NCI-H1105 treated with DMSO at 0.1 percent for 48 hours (cell line): ENCODE measurements at places on chromosomes 5 and 9.

DNA sequence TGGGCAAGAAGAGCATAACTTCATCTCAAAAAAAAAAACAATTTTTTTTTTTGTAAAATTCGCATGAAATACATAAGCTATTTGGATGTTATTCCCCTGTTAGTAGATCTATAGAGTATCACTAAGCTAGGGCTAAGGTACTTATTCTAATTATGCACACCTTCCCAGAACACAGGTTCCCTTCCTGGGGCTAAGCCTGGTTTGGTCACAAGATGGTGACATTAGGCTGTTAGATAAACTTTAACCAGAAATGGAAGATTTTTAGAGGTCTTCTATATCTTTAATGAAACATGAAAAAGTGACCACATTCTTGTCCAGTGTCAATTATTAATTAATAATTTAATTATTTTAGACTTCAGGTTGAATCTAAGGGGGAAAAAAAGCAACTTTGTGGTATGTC is 433.5 kb downstream of the CDH18 start:
- no peak for DNase-seq

DNA sequence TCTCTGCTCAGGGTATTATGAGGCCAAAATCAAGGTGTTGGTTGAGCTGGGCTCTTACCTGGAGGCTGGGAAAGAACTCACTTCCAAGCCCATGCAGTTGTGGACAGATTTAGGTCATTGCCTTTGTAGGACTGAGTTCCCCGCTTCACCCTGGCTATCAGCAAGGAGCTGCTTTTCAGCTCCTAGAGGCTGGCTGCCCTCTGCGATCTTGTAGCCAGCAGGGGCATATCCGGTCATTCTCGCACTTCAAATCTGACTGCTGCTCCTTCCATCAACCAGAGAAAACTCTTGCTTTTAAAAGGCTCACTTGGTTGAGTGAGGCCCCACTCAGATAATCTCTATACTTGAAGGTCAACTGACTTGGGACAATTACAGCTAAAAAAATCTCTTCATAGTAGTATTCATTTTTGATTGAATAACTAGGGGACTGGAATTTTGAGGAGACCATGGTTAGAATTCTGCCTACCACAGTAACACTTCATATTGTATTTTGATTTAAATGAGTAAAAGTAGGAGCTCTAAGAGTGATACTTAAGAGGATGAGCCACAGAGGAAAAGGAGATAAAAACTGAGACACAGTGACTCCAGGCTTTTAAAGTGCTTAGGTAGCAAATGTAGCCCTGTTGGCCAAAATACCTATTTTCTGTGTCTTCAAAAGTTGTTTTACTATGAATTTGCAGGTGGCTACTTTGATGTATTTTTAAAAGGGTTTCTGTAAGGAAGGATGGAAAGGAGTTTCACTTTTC is 137.4 kb downstream of the CD180 start:
- no peak for DNase-seq

- no peak for DNase-seq
Measured at GRCh38 chr5:138653502-138653901, 78.3 kb upstream of the HSPA9 start.

- peak; percentile 64 for DNase-seq
Measured at GRCh38 chr9:17063535-17064135, 71.2 kb upstream of the CNTLN start.

GRCh38 chr5:76278261-76278789 is 124.8 kb upstream of the IQGAP2 start:
- DNase-seq, result no peak

GRCh38 chr5:124352312-124352711 is 394.1 kb downstream of the ZNF608 start:
- DNase-seq, result no peak

GRCh38 chr9:26261503-26262330 is 583.5 kb upstream of the TUSC1 start:
- DNase-seq, result no peak

DNA sequence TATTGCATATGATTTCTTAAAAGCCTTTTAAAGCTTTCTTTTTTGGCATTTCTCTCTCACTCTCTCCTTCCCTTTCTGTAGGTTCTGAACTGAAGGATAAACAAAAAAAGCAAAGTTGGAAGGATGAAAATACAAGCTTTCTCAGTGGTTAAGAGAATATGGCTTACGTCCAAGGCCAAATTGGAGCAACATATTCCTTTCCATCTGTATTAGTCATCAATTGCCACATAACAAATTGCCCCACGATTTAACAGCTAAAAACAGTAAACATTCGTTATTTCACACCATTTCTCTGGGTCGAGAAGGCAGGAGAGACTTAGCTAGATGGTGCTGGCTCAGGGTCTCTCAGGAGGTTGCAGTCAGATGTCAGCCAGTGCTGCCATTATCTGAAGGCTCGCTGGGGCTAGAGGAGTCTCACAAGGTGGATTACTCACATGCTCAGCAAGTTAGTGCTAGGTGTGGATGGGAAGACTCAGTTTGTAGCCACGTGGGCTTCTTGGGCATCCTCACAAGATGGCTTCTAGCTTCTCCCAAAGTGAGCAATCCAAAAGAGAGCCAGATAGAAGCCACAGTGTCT is 2.0 kb upstream of the ROR2 start:
- no peak for DNase-seq

DNA sequence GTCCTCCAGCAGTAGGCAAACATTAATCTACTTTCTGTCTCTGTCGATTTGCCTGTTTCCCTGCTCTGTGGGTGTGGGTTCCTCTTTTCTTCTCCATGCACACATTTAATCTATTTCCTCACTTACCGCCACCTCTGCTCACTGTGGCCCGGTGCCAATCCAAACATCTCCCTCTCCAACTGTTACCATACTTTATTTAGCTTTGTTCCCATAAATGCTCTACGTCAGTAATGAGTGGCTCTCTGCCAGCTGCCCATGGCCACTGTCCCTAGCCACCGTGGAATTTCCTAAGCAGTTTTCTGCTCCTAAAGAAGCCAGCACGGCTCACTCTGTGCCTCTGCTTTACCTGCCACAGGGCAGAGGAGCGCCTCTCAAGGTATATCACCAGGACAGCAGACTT is 19.5 kb upstream of the GOLPH3 start:
- DNase-seq, result peak; percentile 99

DNA sequence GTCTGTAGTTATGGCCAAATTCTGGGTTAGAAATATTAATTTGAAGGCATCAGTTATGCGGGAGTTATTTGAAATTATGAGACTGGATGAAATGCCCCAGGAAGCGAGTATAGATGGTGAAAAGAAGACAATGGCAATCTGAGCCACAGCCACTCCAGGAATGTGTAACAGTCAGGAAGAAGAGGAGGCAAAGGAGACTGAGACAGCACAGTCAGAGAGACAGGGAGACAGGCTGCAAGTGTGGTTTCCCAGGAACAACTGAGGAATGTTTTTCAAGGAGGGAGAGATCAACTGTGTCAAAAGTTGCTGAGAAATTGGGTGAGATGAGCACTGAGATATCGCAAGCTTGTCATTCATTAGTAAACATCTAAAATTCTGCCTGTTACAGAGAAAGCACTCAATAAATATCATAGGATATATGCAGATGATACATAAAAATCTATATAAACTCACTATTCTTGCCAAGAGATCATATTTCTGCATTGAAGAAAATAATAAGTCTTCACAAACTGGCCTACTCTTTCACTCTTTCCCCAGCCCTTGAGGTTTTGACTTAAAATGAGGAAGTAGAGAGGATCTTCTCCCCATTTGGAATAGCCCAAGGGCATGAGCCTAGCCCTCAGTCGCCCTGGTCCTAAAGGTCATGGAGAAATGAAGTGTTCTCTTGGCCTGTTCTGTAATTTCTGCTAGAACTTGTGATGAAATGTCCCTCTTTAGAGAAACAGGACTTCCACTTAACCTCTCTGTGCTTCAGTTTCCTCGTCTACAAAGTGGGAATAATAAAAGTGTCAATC is 48.5 kb upstream of the RLN1 start:
- DNase-seq, result no peak

DNA sequence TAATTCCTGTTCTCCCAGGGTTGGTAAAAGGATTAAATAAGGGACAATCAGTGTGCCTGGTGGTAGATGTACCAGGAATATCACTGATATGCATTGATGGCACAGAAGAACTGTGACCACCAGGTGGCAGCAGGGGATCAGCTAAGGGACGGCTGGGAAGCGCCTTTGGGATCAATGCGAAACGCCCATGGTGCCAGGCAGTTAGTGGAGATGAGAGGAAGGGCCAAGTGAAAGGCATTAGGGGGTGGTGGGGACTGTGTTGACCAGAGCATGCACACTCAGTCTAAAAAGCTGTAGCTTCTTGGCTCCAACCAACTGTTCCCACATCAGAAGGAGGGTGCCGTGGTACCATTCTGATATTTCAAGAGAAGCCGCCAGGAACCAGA is 55.6 kb downstream of the ARHGEF37 start:
- DNase-seq, result peak; percentile 30

GRCh38 chr5:176959051-176959450 is 47.5 kb downstream of the UIMC1 start:
- DNase-seq, result peak; percentile 56

GRCh38 chr5:2110934-2111462 is 228.3 kb upstream of the IRX4 start:
- no peak for DNase-seq

DNA sequence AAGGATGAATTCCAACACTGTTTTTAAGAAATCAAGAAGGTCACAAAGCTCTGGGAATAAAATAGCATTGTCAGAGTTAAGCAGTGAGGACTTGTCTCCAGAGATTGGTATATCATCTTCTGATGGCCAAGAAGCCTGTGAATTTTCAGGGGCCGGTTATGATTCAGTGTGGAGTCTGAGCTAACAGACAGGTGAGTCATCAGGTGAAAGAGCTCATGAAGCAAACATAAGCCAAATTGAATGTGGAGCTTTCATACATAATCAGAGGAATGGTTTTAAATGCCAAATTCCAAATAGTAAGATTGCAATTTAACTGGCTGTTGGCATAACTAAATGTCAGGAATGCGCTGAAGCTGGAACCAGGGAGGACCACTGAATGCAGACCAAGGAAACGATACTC is 494.2 kb downstream of the MTRR start:
- DNase-seq, result no peak

DNA sequence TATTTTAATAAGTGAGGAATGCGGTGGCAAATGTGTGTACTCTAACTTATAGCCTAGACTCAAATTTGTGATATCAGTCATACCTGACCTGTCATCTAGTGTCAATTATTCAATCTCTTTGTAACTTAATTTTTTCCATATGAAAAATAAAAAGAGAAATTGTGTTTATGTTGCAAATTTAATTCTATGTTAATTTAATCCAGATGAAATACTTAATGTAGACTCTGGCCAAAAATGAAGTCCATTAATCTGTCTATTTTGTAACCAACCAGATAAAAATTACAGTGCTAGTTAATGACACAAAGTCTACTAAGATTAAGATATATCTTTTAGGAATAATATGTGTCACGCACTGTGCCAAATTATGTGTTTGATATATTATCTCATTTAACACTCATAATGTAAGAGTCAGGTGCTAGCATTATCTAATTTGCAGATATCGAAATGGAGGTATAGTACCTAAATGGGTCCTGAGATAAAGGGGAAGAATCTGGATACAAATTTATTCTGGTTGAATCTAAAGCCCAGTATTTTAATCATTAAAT is 712.1 kb downstream of the KCTD16 start:
- DNase-seq, result no peak

DNA sequence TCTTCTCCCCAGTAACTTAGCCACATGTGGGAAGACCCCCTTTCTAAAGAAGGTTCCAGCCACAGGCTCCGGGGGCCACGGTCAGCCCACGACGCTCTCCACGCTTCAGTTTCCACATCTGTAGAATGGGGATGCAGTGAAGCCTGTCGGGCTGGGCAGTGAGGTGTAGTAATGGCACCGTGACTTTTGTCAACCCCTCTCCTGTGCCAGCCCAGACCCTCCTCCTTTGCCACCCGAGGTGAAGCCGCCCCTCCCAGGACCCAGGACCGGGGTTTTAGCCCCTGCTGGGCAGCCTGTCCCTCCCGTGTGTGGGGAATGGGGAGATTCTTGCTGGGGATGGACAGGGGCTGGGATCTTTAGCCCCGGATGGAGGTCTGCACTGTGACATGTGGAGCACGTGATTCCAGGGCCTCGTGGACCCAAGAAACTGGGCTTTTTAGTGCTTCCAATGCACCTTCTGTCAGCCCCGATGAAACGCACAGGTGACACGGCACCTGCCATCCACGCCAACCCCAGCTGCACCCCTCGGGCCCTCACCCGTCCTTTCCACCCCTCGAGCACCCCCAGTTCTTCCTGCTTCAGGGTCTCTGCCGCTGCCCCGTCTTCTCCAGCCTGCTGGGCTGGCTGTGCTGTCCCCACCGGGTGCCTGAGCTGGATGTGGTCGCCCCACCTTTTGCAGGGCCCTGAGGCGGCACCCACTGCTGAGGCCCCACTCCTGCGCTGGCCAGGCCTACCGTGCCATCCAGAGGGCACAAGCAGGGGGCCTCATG is 13.4 kb upstream of the RNU6ATAC start:
- DNase-seq, result no peak

GRCh38 chr5:43627028-43627427 is 24.0 kb downstream of the NNT start:
- no peak for DNase-seq

- DNase-seq, result peak; percentile 33
Measured at GRCh38 chr9:78030553-78031443, 813 bp downstream of the GNAQ start.
